Ecto neural progenitor cell (in vitro differentiated cells): ENCODE measurements at places on chromosomes 2 and 18.

DNA sequence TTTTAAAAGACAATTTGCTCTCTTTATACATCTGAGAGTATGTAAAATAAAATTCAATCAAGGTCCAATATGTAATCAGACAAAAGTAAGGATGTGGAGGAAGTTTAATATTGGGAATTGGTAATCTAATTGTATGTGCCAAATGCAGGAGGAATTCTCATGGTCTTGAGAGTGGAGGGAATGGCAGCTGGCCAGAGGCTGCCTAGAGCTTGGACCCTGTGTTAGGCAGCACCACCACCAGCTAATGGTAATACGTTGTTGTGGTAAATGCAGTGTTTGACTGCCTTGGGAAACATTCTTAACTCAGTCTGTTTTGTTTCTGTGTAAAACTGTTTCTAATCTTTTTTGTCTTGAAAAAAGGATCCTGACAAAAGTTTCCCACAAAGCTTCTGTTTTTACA is 30.0 kb downstream of the GALNT1 start:
- no peak for DNase-seq

DNA sequence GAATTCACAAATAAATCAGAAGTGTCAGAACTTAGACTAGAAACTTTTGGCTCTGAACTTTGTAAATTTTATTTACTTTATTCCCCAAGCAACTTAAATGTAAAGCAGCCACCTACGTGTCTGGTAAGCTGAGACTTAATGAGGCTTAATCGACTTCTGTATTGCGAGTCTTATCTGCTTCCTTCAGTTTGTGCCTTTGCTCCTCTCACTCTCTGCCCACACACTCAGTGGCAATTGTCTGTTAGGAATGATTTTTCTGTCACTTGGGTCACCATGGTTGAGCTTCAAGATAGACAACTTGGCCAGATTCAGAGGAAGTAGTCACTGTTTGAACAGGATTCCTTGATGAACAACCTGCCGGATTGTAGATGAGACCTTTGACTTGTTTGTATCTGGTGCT is 691.4 kb upstream of the FSHR start:
- DNase-seq, result no peak

GRCh38 chr18:79401494-79402208 is 5.9 kb downstream of the NFATC1 start:
- peak; percentile 49 for DNase-seq

DNA sequence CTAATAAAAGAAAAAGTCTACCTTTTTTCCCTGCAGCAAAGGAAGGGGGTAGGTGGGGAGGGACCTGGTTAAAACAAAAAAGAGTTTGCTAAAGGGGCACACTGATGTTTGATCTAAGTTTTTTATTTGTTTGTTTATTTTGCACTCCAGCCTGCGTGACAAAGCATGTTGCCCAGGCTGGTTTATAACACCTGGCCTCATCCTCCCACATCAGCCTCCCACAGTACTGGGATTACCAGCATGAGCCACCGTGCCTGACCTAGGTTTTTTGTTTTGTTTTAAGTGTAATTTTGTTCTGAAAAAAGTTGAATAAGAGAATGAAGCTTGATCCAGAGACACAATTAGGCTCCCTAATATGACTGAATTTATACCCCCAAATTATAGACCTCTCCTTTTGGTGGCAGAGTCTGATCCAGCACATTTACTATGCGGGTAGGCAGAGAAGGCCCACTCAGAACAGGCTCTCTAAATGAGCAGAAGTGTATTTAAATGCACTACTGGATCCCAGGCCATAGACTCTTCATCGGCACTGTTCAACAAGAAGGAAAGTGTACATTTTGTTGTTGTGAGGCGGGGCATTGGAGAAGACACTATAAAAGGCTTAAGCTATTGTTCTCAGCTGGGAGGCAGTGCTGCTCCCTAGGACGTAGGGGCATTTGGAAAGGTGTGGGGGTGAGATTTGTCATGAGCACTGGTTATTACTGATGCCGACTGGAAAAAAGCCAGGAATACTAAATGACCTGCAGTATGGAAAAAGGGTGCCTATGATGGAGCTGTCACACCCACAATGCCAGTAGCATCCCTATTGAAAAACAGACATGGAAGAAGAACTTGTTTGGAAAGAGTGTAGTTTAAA is 32.4 kb downstream of the MRPS9 start:
- no peak for DNase-seq

DNA sequence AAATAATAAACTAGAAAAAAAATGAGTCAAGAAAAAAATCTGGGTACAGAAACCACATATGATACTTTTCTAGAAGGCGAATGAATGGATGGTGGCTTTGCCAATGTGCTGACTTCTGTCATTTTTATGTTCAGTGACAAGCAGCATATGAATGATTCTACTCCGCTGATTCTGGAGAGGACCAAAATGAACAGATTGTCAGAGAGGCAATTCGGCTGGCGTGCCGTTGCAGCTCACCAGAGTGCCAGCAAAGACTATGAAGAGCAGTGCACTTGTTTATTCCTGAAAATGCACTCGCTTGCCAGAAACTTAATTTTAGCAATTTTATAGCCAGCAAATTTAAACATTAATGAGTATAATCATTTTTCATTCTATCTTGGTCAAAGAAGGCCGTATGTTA is 105.9 kb upstream of the NYAP2 start:
- no peak for DNase-seq

- no peak for DNase-seq
These were observed 58.9 kb downstream of the TRPM8 start for GRCh38 chr2:233976087-233976486.

DNA sequence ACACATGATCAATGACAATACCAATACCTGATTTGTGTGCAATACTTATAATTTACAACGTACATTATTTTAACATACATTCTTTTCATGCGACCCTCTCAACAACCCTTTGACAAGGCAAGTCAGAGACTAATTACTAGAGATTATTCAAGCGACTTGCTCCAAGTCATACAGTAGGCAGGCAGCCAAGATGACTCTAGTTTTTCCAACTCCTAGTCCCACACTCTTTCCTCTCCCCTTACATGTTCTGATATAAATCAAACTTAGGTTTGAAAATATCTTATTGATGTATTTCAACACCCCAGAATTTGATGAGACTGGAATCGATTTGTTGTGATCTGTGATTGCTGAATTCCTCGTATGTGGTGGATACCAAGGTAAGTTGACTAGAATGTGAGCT is 8.0 kb upstream of the CYP27C1 start:
- no peak for DNase-seq

DNA sequence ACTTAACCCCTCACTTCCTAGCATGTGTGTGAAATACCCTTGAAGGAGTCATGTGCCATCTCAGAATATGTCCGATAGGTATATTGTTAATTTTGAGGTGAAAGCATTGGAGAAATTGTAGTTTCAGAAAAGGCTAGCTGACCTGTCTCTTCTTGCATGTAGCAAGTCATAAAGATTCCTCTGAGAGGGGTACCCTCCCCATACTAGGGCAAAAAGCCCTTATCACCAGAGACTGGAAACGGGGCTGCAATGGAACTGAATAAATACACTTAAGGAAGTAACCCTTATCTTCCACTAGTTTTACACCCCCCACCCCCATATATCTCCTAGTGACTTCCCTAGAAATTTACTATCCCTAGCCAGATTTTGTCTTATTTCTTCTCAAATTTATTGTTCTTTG is 1.8 kb upstream of the SF3B6 start:
- DNase-seq, result no peak

- no peak for DNase-seq
These were observed 40.4 kb upstream of the ARHGEF4 start for GRCh38 chr2:130796290-130796689.

GRCh38 chr18:2926528-2926927 is 79.7 kb downstream of the EMILIN2 start:
- DNase-seq, result no peak

GRCh38 chr2:161964160-161964559 is 109.9 kb downstream of the DPP4 start:
- no peak for DNase-seq

DNA sequence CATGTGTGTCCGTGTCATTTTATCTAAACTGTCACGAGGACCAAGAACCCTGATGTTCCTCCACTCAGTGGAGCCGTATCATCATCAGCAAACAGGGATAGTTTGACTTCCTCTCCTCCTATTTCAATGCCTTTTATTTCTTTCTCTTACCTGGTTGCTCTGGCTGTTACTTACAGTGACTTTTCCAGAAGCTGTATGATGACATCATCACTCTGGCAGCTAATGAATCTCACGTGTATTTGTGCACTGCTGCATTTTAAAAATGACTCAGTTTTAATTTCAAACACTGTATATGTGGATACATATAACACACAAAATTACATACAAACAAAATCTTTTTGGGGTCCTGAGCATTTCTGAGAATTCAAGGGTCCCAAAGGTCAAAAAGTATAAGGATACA is 481.4 kb downstream of the CDH2 start:
- no peak for DNase-seq

DNA sequence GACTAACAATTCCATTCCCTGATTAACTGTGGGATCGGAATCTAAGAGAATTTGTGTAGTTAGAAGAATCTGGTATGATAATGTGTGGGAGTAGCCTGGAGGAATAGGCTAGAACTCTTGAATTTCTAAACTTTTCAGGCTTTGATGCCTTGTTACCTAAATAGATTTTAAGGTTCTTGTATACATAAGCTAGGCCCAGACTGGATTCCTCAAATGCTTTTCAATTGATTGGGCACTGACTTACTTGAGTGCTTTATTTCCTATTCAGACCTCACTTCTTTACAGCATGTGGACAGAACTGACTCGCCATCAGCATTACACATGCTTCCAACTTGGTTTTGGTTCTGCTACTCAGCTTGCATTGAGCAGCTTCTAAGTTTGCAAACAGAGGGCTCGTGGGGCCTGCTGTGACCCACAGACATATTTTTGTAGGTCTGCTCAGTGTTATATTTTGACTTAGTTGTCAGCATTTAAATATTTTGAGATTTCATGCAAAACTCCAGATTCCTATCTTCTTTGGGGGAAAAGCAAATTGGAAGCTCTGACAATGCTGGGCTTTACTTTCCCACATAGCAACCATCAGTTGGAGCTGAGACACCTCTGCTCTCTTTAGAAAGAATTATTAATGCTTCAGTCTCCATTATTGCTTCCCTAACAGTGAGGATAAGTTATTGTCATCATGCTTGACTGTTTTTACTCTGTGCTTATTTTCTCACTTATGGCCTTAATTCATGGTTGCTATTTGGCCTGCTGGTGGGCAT is 5.7 kb downstream of the PARD3B start:
- no peak for DNase-seq

GRCh38 chr18:32139835-32140283 is 48.2 kb downstream of the RNF138 start:
- no peak for DNase-seq

DNA sequence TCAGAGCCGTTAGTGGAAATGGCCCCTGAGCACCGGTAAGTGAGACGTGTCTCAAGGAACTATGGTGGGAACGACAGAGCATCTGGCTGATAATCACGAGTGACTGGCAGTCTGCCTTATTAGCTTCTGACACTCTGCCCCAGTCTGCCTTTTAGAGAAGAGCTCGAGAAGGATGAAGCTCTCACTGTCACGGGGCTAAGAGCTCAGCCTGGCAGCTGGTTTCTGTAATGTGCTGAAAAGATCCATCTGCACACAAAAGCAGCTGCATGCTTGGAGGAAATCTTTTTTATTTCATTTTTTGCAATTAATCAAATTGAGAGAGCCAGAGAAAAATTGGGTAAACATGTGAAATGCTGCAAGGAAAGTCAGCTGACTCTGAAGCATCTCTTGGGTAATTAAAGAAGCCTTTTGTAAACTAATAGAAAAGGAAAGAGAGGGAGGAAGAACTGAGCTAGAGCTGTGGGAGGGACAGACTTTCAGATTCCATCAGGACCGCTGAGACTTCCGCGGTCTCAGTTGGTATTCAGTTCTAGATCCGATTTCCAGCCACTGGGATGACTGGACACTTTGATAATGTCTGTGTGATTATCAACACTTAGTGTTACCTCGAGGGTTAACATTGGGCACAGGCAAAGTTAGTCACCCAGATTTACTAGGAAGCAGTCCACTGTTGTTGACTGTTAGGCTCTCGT is 24.4 kb downstream of the MBP start:
- DNase-seq, result peak; percentile 38

- DNase-seq, result no peak
These were observed 25.1 kb downstream of the CIB4 start for GRCh38 chr2:26615860-26616705.

DNA sequence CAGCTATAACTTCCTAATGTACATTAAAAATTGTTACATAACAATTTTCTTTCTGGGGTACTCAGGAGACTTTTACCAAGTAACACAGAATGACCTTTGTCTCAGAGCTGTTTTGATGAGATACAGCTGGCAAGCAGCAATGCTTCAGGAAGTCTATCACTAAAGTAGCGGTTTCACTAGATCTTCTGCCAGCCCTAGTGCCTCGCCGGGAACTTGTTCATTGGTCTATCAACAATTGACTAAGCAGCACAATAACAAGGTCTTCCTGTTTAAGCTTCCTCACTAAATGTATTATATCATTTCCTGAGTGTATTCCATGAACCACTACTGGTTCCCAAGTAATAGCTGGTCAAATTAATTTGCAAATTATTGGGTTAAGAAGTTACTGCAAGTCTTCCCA is 69.2 kb downstream of the TRIP12 start:
- DNase-seq, result no peak

DNA sequence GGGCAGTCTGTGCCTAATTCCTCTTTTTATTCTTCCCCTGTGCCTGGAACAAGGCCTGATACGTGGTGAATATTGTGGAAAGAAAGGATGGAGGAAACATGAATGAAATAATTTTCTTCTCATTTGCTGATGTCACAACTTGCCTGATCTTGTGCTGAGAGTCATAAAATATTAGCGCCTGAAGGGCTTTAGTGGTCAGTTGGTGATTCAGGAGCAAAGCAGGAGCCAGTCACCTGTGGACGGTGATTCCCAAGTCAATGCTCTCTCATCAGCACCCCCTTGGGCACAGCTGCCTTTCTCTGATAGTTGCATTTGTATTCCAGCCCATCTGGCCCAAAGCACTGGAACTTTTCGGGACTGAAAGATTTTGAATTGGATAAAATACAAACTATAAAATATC is 502.6 kb upstream of the RAB12 start:
- DNase-seq, result no peak

- no peak for DNase-seq
These were observed 34.9 kb upstream of the APCDD1 start for GRCh38 chr18:10419420-10420103.

- no peak for DNase-seq
These were observed 105.6 kb upstream of the STK17B start for GRCh38 chr2:196277002-196277401.

- no peak for DNase-seq
These were observed 16.6 kb downstream of the DPP4 start for GRCh38 chr2:162057426-162057825.

- peak; percentile 36 for DNase-seq
These were observed 63.2 kb upstream of the IGFBP5 start for GRCh38 chr2:216758256-216759155.

DNA sequence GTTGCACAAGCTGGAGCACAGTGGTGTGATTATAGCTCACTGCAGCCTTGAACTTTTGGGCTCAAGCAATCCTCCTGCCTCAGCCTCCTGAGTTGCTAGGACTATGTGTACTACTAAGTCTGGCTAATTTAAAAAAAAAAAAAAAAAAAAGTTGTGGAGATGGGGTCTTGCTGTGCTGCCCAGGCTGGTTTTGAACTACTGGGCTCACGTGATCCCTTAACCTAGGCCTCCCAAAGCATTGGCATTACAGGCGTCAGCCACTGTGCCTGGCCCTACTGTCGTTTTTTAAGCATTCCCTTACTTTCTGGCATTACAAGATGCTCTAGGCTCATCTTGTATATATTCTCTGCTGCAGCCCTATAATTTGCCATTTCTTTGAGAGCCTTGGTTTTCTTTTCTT is 88.3 kb downstream of the RAPH1 start:
- no peak for DNase-seq

GRCh38 chr18:56038171-56039030 is 450.4 kb upstream of the TCF4 start:
- no peak for DNase-seq

- DNase-seq, result no peak
These were observed 14.5 kb downstream of the SMAD2 start for GRCh38 chr18:47915930-47916329.
